ENCODE measurements at places on chromosomes 2 and 18.

DNA sequence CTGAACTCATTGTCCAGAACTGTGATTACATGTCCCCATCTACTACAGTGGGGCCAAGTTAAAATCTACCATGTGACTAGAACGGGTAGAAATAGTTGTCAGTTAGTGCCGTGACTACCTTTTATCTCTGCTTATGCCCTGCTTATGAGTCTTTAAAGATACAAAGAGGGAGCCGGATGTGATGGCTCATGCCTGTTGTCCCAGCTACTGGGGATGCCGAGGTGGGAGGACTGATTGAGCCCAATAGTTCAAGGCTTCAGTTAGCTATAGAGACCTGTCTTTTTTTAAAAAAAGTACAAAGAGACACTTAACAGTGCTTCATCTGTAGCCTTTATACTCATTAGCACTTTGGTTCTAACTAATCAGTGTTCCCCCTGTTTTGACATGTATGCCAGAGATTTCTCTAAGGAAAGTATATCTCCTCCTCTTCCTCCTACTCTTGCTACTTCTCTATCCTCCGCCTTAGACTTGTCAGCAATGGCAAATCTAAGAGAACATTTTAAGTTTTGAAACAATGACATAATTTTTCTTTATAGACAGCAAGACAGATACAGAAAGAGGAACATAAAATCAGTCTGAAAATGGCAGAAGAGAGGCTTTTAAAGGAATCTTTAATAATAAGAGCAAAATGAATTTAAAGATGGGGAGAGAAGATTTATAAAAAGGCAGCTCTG, 45.0 kb downstream of the NBEAL1 start:
- no peak for DNase-seq

- DNase-seq = no peak
These were observed 739 bp downstream of the SIX2 start for GRCh38 chr2:45008296-45009129.

GRCh38 chr2:62469548-62469947, 36.4 kb downstream of the TMEM17 start:
- DNase-seq = no peak

DNA sequence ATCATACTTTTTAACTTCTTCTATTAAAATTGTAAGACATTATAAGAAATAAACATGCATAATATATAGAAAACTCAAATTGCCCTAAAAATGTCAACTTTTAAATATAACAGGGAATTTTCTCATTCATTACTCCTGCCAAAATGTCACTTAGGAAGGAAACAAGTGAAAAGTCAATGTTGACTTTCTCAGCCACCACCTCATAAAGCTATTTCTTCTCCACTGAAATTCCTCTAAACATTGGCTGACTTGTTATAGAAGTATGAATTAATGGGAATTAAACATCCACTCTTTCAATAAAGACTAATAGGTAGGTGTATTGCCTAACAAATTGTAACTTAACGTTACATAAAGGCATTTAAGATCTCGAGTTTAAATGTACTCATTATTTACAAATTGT, 499.7 kb upstream of the SYT4 start:
- DNase-seq = no peak

- DNase-seq = no peak
These were observed 152.3 kb downstream of the PRPF40A start for GRCh38 chr2:152564754-152565551.

- DNase-seq = no peak
These were observed 30.2 kb upstream of the GPR55 start for GRCh38 chr2:230955163-230955737.

DNA sequence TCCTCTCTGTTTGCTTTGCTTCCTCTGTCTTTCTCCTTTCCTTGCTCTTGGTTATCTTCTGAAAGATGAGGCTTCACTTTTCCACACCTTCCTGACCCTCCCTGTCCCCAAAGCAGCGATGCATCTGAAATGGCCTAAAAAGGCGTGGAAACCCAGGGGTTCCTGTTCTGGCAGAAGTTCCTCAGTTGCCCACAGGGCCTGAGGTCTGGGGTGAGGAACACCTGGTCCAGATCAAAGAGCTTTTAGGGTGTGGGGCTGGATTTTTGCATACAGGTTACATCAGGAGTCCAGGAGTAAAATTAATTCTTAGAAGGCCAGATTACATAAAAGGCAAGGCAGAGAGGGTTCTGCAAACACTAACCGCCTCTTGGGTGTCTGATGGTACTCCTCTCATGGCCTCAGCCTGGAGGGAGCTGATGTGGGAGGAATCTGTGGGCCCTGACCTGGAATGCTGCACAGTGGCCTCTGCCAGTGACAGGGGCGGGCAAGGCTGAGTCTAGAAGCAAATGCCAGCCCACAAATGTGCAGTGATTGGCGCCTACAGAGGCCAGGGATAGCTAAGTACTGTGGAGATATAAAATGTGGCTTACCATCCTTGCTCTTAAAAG, 41.8 kb downstream of the INPP4A start:
- no peak for DNase-seq

GRCh38 chr2:231124838-231125568, at the start of gene HTR2B:
HTR2B (minus strand) TSS chr2:231125042; CDS start chr2:231123764, 1,278 bp downstream.
- no peak for DNase-seq

- DNase-seq = no peak
These were observed 46.0 kb downstream of the ZNF516 start for GRCh38 chr18:76449111-76449453.

DNA sequence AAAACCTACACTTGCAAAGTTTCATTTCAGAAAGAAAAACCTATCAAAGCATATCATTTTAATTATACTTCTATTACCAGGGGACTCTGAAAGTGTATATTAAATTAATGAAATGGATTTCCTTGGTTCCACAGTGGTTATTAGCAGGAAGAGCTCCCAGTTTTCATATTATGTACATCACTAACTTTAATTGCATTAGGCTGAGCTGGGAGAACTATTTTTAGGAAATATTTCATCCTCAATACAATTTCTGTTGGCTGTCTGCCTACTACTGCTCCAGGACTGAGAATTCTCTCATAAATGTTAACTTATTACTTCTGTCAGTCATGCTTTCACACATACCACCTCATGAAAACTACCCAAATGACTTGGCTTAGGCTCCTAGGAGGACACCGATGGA, 301.4 kb downstream of the CMPK2 start:
- DNase-seq = no peak

DNA sequence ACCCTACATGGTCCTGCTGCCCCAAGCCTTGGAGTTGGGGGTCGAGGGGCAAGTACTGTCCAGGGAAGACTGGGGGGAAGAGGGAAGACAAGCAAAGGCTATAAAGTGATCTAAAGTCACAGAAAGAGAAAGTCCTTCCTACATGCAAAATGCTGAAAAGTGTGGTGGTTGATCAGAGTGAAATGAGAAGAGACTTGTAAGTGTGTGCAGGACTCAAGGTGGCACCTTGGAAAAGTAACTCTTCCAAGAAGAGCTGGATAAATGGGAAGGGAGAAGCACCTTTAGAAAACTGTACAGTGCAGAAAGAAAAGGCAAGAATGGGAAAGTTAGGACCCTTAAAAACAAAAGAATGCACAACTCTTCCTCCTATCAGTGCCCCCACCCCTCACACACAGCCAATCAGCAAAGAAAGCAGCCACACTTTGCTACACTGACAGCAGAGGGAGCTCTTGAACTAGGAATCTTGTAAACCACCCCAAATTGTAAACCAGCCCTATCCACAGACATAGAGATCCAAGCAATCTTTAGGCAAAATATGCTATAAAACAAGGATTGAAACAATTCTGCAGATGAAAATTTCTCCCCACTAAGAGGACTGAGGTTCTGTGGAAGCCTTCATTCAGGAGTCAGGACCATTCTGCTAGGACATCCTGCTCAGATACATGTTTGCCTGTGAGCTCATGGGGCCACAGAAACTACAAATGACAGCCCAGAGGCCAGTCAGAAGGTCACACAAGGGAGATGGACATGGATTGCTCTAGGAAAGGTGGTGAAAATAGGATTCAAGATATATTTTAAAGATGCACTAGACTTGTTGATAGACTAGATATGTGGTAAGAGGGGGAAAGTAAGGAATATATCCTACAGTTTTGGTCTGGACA, 146.4 kb downstream of the FTCDNL1 start:
- DNase-seq = no peak

GRCh38 chr2:236847023-236847422, 238.7 kb upstream of the COPS8 start:
- DNase-seq = no peak

- no peak for DNase-seq
These were observed 380.2 kb downstream of the LNPK start for GRCh38 chr2:175621821-175622220.

GRCh38 chr18:41969881-41970280, 14.8 kb downstream of the PIK3C3 start:
- no peak for DNase-seq

DNA sequence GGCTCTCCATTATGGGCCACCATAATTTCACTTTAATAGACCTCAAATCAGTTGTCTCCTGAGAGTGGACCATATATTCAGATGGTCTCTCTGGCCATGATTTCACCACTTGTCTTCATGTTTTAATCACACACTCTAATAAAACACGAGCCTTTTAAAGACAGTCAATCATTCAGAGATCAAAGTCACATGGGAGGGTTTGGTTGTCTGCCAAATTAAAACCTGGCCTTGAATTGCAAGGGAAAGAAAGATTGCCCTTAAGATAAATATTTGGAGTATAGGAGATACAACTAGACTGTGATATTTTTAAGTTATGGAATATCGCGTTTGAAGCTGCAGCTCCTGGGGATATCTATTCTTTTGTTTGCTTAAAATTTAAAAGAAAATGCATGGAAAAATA, 377.8 kb upstream of the DDX18 start:
- DNase-seq = no peak

DNA sequence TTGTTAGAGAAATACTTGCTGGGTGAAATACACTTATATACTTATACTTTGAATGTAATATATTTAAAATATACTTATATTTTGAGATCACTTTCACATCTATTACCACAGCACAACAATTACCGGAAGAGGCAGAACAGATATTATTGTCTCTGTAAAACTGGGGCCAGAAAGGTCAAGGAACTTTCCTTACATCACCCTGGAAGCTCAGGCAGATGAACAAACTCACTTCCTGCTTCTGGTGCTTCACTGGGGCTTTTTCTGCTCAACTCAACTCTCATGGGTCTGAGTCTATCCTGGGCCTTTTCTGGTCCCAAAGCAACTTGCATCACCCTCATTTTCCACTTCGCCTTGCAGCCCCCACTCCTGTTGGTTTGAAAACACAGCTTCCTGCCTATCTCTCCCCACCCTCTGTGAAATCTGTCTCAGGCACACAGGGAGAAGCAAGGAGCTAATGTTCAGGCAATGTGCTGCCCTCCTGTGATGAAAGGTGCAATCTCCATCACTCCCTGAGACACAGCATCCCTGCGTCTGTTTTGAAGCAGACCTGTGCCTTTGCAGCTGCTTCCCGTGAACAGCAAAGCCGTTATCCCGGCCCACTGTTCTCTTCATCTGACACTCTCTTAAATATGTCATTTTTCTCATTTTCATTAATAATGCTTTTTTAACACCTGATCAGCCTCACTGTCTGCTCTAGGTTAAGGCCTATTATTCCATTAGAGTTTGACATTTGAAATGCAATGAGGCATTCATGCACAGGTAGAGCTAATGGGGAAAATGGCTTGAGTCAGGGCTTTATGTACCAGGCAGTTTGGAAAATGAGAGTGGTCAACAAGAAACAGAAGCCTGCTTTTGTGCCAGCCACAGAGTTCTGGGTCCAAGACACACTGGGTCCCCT, 251.9 kb upstream of the CHAC2 start:
- DNase-seq = no peak

GRCh38 chr2:71712158-71712818, 258.9 kb downstream of the DYSF start:
- no peak for DNase-seq

- DNase-seq = no peak
These were observed 18.5 kb downstream of the MBD2 start for GRCh38 chr18:54205959-54206358.

DNA sequence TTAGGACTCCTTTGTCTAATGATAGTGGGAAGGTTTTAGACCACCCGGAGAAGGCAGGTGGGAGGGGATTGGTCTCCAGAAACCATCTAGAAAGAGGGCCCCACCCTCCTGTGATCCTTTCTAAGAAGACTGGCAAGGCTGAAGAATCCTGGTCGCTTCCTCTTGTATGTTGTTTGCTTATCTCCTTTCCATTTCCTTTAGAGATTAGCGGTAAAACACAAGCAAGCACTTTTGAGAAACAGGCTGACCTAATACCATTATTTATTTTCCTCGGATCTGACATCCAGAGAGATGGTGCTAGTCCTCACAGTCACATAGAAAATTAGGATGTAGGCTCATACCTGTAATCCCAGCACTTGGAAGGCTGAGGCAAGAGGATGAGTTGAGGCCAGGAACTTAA, 45.2 kb upstream of the SPRED2 start:
- DNase-seq = no peak

- DNase-seq = no peak
These were observed 213.8 kb upstream of the FBXO11 start for GRCh38 chr2:48120112-48120511.

GRCh38 chr2:129752686-129753085, 226.8 kb upstream of the RAB6C start:
- no peak for DNase-seq

DNA sequence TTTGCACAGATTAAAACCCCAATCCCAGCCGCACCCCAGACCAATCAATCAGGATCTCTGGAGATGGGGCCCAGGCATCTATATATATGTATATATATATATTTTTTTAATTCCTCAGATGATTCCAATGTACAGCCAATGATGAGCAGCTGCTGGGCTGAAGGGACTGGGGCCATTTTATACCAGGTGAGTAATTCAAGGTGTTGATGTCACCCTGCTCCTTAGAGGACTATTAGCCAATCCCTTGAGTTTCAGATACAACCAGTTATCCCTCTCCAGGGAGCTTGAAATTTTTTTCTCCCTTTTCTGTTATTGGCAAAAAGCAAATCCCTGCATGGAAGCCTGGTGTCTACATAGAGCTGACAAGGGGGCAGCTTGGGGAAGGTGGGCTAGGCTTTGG, 59.8 kb downstream of the MCFD2 start:
- DNase-seq = no peak

GRCh38 chr2:114128725-114129124, 238.8 kb downstream of the ACTR3 start:
- no peak for DNase-seq

- DNase-seq = no peak
These were observed 44.0 kb downstream of the IRS1 start for GRCh38 chr2:226755631-226756030.

DNA sequence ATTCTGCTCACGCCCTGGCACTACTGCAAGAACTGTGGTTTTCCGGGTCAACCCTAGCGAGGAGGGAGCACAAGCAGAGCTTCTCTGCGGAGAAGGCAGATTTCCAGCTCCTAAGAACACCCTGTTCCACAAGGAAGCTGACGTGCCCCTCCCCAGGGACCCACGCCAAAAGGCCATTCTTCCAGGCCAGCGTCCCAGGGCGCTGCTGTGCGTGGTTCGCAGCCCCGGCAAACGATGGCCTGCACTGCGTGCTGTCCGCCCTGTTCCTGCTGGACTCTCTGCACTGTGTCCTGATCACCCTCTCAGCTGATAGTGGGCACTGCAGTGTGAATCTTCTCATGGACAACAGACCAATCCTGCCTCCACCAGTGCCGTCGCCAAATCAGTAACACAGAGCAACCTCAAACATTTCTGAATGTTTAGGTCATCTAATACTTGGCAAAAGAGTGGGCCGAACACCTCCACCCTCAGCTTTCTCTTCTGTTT, 49.1 kb downstream of the ADI1 start:
- no peak for DNase-seq

- no peak for DNase-seq
These were observed 2.2 kb upstream of the BCL2L11 start for GRCh38 chr2:111118481-111118980.
